ENCODE measurements at places on chromosomes 1 and 21.
A peak's percentile ranks its signal among the peaks of the same experiment; 100 is the strongest.

- DNase-seq: peak; percentile 88
Measured at GRCh38 chr1:58857680-58858673, 74.1 kb upstream of the JUN start.

GRCh38 chr1:45385302-45385701 is 45.1 kb upstream of the MUTYH start:
- DNase-seq: no peak

DNA sequence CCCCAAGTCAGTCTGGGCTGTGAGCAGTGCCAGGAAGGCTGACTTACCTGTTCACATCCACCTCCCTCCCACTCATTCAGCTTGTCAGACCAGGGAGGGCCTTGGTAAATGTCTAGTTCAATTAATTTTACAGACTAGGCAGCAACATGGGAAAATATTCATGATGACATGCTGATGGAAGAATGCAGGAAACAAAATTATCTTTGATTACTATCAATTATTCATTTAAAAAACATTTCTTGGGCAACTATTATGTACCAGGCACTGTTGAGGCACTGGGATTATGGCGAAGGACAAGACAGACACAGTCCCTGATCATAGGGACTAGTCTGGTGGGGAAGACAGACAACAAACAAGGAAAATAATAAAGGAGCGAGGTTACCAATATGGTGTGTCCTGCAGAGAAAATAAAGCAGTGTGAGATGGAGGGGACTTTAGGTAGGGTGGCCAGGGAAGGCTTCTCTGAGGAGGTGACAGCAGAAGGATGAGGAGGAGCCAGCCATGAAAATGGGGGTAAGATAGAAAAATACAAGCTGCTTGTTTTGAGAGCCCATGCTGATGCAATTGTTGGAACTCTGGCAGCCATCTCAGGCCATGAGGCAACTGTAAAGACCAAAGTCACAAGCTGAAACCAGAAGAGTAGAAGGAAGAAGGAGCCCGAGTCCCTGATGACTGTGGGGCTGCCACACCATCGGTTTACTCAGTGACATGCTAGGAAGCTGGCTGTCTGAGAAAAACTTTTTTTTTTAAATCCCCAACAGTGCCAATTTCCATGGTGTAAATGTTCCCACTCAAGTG is 14.0 kb downstream of the TRIM62 start:
- DNase-seq: no peak

GRCh38 chr21:31090376-31090775 is 52.1 kb upstream of the KRTAP19-8 start:
- DNase-seq: no peak

GRCh38 chr1:49363628-49364027 is 586.9 kb upstream of the BEND5 start:
- DNase-seq: no peak

DNA sequence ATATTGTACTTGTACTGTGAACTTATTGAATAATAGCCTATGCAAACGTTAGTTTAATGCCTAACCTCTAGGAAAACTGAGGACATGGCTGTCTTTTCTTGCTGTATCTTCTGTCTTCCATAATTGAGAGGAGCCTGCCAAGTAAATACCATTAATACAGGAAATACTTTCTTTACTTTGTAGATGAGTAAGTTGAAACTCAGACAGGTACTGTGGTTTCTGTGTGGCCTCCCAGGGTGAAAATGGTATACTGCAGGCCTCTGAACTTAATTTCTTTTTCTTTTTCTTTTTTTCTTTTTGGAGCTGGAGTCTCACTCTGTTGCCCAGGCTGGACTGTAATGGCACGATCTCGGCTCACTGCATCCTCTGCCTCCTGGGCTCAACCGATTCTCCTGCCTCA is 208.8 kb upstream of the ADGRL4 start:
- DNase-seq: peak; percentile 29

DNA sequence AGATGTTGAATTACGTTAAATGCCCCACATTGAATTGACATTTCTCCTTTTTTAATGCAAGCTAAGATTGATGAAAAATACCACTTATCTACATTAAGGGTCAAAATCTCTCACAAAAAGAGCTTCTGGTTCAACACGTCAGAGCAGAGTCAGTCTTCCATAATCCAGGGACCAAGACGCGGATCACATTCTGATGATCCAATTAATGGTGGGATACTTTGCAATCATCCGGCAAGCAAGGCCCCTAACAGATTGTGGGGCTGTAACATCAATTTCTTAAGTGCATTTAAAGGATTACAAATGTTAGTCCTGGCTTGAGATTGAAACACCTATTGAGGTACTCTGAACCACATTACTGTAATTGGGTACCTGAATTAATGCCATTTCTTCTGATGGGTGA is 120.2 kb upstream of the ESRRG start:
- no peak for DNase-seq

DNA sequence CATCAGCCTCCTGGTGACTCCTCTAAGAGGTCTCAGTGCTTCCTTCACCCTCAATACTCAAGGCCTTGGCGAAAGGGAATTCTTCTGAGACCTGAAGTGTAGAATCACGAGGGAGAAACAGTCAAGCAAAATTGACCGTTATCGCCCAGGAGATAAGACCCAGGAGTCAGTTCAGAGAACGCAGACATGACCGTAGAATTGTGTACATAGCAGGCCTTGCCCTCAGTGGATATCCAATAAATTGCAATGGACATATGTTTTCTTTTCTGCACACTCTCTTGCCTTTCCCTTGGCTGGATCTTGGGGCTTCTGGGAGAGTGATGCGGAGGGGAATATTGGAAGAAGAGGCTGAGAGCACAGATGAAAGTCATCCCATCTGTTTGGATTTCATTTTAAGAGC is 15.7 kb upstream of the ETS2 start:
- no peak for DNase-seq

DNA sequence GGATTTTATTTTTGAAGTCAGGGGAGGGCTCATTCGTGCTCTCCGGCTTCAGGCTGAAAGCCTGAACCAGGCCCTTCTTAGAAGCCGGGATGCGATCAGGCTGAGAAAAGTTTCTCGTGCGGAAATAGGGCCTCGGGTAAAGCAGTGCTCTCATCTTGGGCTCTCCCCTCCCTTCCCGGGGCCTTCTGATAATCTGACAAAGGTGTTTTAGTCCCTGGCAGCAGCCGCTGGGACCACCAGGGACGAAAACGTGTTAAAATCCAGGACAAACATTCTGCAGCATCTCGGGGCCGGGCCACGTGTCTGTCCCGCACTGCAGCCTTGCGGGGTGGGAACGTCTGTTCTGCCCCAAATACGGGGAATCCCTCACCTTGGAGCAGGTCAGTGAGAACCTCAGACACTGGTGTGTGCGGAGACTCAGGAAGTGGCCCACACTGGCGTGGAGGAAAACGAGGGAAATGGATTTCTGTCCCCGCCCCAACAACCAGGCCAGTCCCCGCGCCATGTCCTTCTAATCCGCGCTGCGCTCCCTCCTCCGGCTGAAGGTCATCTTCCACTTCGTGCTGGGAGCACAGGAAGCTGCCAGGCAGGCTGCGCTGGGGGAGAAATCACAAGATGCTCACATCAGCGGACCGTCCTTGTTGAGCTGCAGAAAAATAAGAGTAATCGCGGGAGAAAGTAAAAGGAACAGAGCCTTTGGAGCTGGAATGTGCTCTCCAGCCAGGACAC is 16.6 kb upstream of the AJAP1 start:
- DNase-seq: no peak

GRCh38 chr1:16442265-16442664 is 1.7 kb downstream of the NECAP2 start:
- no peak for DNase-seq

GRCh38 chr1:20978413-20978812 is 191.3 kb upstream of the HP1BP3 start:
- no peak for DNase-seq

DNA sequence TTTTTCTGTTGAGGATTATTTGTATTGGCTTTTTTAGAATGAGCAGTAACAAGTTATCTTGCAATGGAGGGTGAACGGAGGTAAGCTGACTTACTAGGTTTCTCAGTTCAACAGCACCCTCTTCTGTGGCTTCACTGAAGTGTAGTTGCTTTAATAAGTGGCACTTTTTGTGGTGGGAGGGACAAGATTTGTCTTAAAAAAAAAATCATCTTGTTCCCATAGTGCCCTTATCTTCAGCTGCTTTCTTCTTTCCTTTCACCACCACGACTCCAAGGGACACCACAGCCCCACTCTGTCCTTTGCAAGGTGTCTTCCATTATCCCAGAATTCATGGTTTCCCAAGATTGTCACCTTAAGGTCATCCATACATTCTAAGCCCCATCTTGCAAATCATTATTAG is 92.9 kb downstream of the PIGK start:
- DNase-seq: peak; percentile 68

DNA sequence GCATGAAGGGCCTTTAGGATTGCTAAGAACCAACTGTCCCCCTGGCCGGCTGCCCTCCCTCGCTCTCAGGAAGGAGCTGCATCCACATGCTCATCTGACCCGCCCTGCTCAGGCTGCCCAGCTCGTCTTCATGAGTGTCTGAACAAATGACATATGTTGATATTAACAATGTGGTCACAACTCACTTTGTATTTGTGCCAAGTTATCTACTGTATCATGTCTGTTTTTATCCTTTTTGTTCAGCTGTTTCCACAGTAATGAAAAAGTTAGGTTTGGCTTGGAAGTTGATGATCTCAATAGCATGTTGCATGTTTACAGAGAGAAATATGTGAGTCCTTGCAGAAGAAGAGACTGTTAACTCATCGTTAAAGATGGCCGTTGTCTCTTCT is 75.1 kb downstream of the PHTF1 start:
- DNase-seq: no peak

DNA sequence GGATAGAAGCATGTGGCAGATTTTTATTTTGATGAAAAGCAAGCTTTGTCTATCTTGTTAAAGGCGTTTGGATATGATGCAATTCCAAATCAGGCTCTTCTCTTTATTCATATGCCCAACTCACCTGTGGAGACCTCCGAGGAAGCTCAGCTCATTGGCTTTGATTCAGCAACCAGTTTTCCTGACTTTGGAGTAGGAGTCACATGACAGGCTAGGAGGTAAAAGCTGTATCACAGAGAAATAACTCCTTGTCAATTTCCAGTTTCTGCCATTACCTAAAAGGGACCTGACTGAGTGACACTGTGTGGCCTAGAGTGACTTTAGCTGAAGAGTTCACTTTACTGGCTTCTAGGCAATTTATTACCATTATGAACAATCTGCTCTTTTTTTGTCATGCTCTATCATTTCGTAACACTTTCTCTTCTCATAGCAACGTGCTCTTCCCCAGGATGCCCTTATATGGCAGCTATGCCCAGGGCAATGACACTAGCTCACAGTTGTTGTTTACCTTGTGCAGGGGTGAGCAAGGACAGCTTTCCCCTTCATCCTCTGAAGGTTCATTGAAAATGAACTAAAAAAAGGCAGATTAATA is 107.2 kb downstream of the KCNK1 start:
- DNase-seq: no peak

- peak; percentile 83 for DNase-seq
Measured at GRCh38 chr1:239898062-239898730, 193.5 kb upstream of the FMN2 start.

- no peak for DNase-seq
Measured at GRCh38 chr1:219657186-219657585, 44.3 kb upstream of the ZC3H11B start.

GRCh38 chr1:243739335-243740003 is 110.6 kb downstream of the AKT3 start:
- no peak for DNase-seq

GRCh38 chr1:36532810-36533401 is 50.2 kb upstream of the CSF3R start:
- no peak for DNase-seq

DNA sequence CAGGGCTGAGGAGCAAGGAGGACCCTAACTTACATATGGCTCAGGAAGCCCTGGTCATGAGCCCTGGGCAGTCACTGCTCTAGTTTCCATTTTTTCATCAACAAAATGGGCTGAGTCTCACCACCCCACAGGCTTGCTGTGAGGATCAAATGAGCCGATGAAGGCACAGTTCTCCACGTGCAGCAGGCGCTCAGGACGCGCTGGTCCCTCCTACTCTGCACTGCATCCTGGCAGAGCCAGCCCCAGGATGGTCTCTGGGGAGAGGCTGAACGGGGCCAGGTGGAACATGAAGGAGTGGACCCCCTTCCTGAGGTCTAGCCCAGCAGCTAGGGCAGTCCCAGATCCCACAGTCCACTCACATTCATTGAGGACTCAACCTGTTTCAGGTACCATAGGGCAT is 349.3 kb downstream of the PTPRU start:
- no peak for DNase-seq

- DNase-seq: peak; percentile 98
Measured at GRCh38 chr1:21022279-21023040, 154.2 kb downstream of the EIF4G3 start.

DNA sequence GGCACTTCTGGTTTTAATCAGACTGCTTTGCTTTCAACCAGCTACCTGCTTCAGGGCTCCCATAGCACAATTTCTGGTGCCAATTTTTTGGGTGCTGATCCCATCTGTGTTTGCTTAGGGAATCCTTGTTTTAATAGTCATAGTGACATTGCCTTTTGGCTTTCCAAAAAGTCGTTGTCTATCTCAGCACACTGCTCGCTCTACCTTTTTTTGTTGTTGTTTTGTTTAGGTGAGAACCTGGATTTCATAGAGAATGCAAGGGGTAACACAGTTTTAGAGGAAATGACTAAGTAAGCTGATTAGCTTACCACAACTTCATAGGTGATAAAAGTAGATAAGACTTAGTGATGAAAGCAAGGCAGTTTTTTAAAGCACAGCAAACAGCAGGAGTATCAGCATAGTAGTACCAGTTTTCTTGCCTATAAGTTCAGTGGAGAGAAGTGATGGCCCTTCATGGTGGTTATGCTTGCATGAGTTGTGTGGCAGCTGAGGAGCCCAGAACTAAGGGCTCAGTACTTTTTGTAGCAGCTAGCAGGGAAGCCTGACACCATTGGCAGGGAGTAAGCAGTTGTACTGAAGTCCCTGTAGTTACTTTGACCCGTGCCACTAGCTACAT is 31.3 kb downstream of the NEK7 start:
- no peak for DNase-seq

GRCh38 chr1:190176776-190177175 is 300.9 kb downstream of the BRINP3 start:
- peak; percentile 9 for DNase-seq

GRCh38 chr21:31278511-31279130 is 65.4 kb downstream of the TIAM1 start:
- no peak for DNase-seq

DNA sequence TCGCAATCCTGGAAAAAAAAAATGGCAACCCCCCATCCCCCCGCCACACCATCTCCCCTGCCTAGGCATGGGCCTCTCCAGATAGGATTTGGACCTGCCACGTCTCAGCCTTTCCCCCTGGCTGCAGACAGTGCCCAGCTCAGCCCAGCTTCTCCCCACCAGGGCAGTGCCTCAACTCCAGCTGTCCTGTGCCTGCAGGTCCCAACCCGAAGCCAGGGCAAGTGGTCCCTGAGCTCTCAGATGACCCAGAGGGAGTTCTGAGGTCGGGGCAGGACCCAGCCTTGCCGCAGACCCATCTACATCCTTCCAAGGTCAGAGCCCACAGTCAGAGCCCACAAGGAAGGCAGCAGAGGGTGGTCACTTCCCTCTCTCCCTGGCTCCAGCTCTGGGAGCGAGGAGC is 86.7 kb upstream of the POU3F1 start:
- DNase-seq: no peak
